Brain pericyte (primary cell): ENCODE measurements at places on chromosomes 16 and 17.

- DNase-seq: no peak
Measured at GRCh38 chr16:4826980-4827379, 20.1 kb downstream of the GLYR1 start.

GRCh38 chr17:3896108-3896967 is 3.5 kb upstream of the CAMKK1 start:
- no peak for DNase-seq

GRCh38 chr16:53704445-53704813 is 473 bp downstream of the FTO start:
- DNase-seq: peak; percentile 11

GRCh38 chr17:47295874-47296255 is 27.9 kb upstream of the EFCAB13 start:
- no peak for DNase-seq

GRCh38 chr16:3266873-3267537 is 10.6 kb upstream of the MEFV start:
- no peak for DNase-seq

- no peak for DNase-seq
Measured at GRCh38 chr16:88596483-88596882, 26.3 kb downstream of the ZC3H18 start.

DNA sequence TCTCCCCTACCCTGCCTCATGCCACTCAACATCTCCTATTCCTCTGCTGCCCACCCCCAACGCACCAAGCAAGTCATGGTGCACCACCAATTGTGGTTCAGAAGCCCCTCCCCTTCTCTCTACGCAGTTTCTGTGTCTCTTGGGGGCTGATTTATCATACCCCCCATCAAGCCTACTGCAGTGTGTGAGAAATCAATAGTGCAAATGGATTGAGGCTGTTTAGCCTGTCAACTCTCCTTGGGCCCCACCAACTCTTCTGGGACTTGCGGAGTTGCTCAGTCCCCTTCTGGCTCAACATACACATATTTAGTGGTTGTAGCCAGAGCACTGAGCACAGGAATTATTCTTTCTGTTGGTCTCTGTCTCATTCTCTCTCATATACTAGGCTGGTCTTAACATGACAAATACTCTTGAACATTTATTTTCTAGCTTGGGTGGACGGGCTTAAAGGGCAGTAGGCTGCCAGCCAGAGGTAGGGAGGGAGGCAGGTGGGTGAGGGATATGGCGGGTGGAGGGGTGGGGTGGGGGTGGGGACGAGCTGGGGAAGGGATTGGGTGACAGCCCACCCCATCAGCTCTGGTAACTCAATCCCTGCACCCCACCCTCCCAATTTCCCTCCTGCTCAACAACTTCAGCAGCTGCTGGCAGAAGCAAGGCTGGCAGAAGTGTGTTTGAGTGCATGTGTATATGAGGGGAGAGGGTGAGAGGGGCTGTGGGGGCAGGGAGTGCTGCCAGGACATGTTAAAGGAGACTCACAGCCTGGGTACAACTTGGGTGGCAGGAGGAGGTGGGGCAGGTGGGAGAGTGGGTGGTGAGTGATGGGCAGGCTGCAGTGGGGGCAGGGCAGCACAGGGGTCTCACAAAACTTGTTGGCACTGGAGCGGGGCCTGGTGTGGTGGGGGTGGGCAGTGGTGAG is 4.9 kb downstream of the RARA start:
- no peak for DNase-seq

DNA sequence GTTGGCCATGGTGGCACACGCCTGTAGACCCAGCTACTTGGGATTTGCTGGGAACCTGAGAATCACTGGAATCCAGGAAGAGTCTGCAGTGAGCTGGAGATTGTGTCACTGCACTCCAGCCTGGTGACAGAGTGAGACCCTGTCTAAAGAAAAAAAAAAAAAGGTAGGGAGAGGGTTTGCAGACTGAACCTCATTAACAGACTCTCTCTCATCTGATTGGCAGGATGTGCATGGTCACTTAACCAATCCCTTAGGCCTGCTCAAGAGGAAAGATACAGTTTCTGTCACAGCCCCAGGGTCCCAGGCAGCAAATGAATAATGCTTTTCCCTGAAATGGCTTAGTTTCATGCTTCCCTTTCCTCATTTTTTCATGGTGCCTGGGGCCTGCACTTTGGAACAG is 160.5 kb upstream of the KCNJ16 start:
- no peak for DNase-seq

- no peak for DNase-seq
Measured at GRCh38 chr16:3175157-3176093, 12.6 kb upstream of the OR1F1 start.

GRCh38 chr16:31519759-31520431 is 7.8 kb upstream of the AHSP start:
- no peak for DNase-seq

DNA sequence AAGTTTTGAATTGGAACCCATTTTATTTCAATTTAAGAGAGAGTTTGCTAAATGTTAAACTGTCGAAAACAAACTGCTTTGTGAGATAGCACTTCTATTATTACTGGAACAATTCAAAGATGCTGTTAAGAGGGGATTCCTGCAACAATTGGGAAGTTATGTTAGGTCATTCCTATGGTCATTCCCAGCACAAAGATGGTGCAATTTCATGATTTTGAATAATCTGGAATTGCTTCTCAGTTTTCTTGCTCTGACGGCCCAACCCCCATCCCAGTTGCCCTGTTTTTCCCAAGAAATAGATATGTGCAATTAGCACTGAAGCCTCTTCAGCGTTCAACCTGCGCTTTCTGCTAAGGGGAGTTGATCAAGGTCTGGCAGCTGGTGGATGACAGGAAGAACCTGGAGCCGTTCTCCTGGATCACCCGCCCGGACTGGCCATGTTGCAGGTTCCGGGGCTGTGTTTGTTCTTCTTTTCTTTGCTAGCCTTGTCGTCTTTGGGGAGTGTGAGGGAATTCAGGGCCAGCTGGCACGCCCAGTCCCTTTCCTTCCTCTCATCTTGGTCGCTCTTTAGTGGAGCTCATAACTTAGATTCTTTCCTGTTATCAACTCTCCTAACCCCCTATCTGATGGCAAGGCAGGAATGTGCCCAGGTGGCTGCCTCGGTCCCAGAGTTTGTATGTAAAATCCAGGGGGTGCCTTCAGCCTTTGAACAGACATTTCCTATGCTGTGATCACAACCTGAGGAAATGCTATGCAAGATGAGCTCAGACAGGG is 29.0 kb upstream of the IRF8 start:
- no peak for DNase-seq

GRCh38 chr17:45313996-45314740 is 2.7 kb downstream of the MAP3K14 start:
- no peak for DNase-seq

- DNase-seq: no peak
Measured at GRCh38 chr17:44653384-44653783, 2.9 kb upstream of the MEIOC start.

GRCh38 chr16:90043526-90043925 is 24.3 kb upstream of the DBNDD1 start:
- DNase-seq: no peak

GRCh38 chr16:85830821-85831220 is 31.3 kb downstream of the COX4I1 start:
- no peak for DNase-seq

DNA sequence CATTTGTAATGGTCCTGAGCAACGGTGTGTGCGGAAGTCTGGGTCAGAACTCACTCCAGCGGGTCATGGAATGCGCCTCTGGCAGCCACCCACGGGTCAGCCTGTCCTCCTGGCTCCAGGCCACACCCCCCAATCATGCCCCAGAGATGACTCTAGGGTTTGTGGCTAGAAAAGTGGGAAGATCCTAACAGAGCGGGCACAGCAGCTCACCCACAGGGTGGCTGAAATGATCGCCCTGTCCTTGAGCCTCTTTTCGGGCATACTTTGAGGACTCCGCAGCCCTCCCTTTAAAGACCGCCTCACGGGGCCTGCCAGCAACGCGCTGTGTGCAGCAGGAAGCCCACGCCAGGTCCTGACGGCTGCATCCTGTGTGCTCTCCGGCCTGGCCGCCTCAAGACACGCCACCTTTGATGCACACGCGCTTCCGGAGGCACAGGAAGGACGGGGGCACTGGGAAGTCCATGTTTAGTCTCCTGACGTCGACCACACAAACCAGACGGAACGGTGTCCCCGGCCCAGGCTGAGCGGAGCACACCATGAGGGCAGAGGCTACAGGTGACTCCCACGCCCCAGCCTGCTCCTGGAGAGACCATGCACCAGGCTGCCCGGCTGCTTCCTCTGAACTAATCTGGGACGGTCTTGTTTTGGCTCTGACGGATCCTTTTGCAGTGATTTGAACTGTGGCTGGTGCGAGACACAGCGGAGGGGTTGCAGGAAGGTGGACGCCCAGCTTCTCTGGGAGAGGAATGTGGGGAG is 92.9 kb downstream of the TBC1D16 start:
- no peak for DNase-seq

DNA sequence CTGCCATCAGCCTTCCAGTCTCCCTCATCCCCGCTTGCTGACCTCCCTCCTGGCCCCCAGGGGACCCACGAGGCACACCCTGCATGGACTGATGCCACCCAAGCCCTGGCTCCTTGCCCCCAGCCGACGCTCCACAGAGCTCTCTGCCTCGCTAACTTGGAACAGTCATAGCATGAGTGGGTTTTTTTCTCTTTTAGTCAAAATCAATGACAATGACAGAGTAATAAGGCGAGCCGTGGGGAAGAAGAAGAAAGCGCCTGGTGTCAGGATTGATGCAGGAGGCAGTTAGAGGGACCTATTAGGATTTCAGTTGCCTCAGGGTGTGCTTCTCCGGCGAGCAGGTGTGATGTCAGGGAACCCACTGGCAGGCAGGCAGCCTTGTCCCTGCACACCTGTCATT is 176.3 kb upstream of the TNRC6C start:
- DNase-seq: no peak

GRCh38 chr17:68613739-68614298 is 12.7 kb upstream of the FAM20A start:
- DNase-seq: no peak

GRCh38 chr17:60947100-60947499 is 269.4 kb downstream of the BCAS3 start:
- DNase-seq: no peak

GRCh38 chr17:1894753-1895339 is 65.0 kb downstream of the RPA1 start:
- DNase-seq: no peak

GRCh38 chr16:88554711-88555264 is 15.4 kb upstream of the ZC3H18 start:
- DNase-seq: no peak

GRCh38 chr17:81341516-81342268 is 46.6 kb upstream of the SLC38A10 start:
- DNase-seq: no peak

- no peak for DNase-seq
Measured at GRCh38 chr16:12083631-12084030, 107.1 kb downstream of the SNX29 start.

DNA sequence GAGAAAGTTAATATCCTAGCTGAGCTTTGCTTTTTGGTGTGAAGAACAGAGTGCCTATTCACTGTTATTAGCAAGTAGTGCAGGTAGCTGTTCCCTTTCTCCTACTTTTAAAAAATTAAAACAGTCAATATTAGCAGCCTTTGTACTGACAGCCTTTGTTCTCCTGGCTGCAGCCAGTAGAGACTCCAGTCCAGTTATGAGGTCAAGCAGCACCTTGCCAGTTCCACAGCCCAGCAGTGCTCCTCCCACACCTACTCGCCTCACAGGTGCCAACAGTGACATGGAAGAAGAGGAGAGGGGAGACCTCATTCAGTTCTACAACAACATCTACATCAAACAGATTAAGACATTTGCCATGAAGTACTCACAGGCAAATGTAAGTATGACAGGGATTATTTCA is 22.6 kb downstream of the AKTIP start:
- DNase-seq: no peak

DNA sequence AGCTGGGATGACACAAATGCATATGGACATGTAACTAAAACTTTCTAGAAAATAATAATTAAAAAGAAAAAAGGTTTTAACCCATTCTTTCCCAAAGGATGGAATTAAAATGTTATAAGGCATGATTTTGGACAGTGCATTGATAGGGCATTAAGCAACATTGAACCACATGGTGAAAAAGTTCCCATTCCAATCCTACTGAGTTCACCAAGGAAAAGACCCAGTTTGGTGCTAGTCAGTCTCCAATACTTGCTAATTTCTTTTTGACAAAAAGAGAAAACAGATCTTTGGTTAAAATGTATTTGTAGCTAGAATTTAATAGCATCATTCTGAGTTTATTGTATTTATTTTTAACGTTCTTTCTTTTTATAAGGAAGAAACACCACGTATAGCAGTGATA is 28.1 kb downstream of the EMP2 start:
- DNase-seq: no peak

GRCh38 chr16:1182950-1183907 is 30.3 kb downstream of the CACNA1H start:
- no peak for DNase-seq

- no peak for DNase-seq
Measured at GRCh38 chr16:57265850-57266530, 18.5 kb downstream of the PLLP start.

DNA sequence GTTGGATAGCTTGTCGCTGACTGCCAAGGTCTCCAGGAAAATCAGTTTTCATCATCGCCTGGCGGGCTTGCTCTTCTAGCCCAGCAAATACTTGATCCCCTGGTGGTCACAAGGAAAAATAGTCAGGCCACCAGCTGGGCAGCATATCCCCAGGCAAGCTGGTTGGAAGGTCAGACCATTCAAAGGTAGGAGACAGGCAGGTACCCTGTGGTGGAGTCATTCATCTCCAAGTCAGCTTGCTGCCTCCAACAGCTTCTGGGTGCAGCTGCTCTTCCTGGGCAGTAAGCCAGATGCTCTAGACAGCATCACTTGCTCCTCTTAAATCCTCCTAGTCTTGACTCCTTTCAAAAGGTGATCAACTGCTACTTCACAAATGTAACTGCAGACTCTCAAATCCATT is 16.0 kb downstream of the ZNF821 start:
- no peak for DNase-seq

DNA sequence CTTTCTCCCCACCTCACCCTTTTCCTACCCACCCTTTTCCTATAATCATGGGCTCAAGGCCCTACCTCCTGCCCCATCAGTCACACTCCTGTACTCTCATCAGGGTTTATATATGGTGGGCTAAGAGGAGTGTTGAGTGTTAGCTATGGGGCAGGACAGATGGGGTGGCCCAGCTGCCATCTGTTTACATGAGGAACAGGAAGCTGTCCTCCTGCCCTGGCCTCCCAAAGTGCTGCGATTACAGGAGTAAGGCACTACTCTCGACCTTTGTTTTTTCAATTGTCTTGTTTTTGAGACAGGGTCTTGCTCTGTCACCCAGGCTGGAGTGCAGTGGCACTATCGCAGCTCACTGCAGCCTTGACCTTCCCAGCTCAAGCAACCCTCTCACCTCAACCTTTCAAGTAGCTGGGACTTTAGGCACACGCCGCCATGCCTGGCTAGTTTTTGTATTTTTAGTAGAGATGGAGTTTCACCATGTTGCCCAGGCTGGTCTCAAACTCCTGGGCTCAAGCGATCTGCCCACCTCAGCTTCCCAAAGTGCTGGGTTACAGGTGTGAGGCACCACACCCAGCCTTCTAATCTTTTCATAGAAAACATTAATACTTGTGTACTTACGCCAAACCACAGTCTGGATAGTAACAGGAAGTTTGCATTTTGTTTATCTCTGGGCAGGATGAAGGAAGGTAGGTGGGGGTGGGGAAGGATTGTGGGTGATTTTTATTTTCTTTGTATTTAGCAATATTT is 1.6 kb downstream of the TRADD start:
- DNase-seq: no peak
